ENCODE measurements at places on chromosomes 7 and 10.

- no peak for DNase-seq
These were observed 157.1 kb downstream of the ETV1 start for GRCh38 chr7:13832346-13832745.

DNA sequence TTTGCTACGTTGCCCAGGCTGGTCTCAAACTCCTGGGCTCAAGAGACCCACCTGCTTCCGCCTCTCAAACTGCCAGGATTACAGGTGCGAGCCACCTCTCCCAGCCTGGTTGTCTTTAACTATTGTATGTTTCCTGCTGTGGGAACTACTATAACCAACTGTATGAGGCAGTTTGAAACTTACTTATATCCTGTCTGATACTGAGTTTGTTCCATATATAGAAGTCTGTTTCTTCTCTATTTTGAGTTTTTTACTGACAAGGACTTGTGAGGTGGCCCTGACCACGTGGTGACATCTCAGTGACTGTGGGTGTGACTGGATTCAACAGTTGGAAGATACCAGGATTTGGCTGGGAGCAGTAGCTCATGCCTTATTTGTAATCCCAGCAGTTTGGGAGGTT is 14.2 kb downstream of the FBH1 start:
- no peak for DNase-seq

DNA sequence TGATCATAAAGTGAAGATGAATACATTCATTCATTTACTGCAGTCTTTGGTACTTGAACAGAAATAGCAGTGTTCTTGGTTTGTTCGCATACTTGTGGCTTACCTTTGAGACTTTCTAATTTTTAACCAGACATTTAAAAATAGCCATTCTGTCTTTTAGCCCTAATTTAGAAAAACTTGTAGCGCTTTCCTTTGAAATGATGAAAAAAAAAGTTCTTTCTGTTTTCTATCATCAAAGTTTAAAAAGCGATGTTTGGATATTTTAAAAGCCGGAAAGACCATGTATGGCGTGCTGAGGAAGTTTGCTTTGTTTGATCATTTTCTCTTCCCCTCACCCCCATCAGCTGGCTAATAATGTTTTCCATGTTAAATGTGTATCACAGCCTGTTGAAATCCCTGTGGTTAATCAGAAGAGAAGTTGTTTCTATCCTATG is 116.3 kb downstream of the CUX1 start:
- no peak for DNase-seq

- DNase-seq = no peak
These were observed 112.0 kb upstream of the MKX start for GRCh38 chr10:27857616-27858015.

DNA sequence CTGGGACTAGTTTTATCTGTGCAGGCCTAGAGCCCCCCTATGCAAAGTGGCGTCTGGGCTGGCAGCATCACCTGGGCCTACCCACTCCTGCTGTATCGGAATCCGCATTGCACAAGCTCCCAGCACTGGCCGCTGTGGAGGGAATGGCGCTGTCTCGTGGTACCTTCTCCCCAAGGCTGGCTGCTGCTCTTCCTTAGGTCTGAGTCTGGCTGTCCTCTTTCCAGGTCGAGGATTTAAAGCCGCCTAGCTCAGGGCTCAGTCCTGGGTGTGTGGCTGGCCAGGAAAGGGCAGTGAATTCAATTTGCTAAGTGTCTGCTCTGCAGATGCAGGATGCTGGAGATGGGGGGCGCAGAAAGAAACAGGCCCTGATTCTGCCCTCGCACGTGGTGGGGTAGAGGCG is 44.7 kb downstream of the MGMT start:
- DNase-seq = no peak

DNA sequence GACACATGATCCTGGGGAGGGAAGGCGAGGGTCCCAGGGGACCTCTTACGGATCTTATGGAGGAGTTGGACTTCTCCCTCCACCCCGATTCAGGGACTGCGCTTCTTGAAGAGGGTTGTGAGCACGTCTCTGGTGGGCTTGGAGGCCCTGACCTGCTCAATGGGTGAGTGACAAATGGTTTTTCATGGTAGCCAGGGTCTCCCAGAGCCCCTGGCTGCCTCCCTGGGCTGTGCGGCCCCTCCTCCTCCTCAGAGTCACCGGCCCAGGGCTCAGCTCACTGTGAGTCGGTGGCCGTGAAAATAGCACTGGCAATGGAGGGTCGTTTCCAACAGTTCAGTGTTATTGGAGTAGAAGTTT is 26.6 kb downstream of the INPP5A start:
- no peak for DNase-seq

GRCh38 chr10:124091646-124092249 is 1.6 kb downstream of the CHST15 start:
- no peak for DNase-seq

GRCh38 chr7:51827631-51828030 is 511.0 kb upstream of the COBL start:
- no peak for DNase-seq

DNA sequence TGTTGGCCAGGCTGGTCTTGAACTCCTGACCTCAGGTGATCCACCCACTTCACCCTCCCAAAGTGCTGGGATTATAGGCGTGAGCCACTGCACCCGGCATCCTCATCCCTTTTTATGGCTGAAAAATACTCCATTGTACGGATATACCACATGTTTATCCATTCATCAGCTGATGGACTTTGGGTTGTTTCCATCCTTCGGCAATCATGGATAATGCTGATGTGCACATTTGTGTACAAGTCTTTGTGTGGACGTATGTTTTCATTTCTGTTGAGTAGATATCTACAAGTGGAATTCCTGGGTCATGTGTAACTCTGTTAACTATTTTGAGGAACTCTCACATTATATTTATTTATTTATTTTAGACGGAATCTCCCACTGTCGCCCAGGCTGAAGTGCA is 5.7 kb upstream of the UCMA start:
- no peak for DNase-seq

DNA sequence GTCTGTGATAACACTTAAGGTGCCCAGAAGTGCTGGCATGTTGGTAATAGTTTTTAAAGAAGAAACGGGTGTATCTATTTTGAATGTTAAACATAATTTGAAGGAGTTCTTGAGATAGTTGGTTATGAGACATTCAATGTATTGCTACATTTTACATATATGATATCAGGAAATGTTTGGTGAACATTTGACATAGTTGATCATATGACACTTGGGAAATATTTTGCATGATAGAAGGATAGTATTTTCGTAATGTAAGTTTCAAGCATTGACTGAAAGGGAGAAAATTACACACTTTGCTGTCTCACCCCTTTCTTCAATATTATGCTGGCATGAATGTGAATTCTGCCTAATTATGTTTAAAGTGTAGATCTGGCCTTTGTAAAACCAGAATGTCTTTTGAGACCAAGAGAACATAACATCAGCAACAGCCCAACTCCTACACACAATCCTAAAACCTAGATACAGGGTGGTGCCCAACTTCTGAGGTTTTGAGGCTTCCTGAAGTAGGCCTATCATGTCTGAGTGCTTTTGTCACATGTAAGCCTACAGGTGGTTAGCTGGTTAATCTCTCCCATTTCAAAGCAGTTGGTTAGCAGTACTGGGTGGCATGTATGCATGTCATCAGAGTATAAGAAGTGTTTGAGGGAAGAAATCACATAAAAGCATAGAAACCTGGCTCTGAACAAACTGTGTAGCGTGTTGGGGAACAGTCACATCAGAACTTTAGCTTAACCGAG is 2.1 kb downstream of the ADD3 start:
- no peak for DNase-seq

DNA sequence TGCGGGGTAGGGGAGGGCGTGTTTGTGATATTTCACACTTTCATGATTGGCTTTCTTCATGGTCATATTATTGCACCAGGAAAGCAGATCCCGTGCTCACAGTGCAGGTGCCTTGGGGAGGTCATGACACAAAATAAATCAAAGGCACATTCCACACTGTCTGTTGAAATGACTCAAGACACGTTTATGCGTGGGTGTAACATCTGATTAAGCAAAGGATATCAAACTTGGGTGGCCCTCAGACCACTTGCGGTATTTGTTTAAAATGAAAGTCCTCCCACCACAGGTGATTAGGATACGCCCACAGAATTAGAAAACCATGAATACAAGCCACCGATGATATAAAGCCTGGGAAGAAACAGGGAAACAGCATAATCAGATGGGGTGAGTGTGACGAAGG is 51.1 kb downstream of the SVIL start:
- DNase-seq = no peak

GRCh38 chr10:80406204-80406603 is 2.1 kb upstream of the PRXL2A start:
- no peak for DNase-seq

DNA sequence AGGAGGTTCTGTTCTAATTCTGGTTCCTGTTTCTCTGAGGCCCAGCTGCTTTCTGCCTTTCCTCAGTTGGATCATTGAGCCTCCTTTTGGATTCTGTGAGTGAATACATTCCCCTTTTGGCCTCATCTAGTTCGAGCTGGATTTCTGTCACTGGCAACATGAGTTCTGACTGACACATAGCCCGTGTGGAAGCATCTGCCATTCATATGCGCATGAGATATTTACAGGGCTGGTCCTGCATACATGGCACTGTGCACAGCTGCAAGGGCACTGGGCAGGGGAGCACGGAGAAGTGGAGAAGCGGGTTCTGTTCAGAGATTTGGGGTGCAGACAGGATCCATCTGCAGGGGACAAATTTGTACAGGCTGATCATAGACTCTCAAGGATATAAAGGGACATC is 352.8 kb downstream of the RPS24 start:
- no peak for DNase-seq

- peak; percentile 58 for DNase-seq
These were observed 46.9 kb downstream of the AHCYL2 start for GRCh38 chr7:129271500-129272355.

- no peak for DNase-seq
These were observed 222.5 kb upstream of the LRRN3 start for GRCh38 chr7:110868458-110868857.

- DNase-seq = no peak
These were observed 100.5 kb upstream of the TPK1 start for GRCh38 chr7:144936314-144936713.

GRCh38 chr10:75611993-75612372 is 180.6 kb downstream of the LRMDA start:
- DNase-seq = no peak

- DNase-seq = peak; percentile 52
These were observed 860 bp downstream of the ZEB1 start for GRCh38 chr10:31319602-31320549.

- no peak for DNase-seq
These were observed 38.9 kb downstream of the CREB3L2 start for GRCh38 chr7:137962875-137963507.

GRCh38 chr10:93872375-93873158 is 21.2 kb upstream of the SLC35G1 start:
- no peak for DNase-seq

DNA sequence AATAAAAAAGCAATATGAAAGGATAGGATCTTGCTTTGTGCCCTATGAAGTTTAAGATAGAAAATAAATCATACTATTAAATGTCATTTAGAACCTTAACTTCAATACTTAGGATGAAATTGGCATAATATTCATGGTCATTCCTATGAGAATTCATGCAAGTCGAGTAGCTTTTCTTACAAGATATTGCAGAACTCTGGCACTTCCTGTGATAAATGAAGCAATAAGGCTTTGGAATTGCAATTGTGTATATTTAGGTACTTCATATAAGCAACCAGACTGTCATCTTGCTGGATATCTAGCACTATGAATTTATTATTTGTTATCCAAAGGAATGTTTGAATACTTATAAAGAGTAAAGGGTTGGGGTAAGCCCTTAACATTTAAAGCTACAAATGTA is 116.5 kb downstream of the ZNF438 start:
- DNase-seq = no peak

DNA sequence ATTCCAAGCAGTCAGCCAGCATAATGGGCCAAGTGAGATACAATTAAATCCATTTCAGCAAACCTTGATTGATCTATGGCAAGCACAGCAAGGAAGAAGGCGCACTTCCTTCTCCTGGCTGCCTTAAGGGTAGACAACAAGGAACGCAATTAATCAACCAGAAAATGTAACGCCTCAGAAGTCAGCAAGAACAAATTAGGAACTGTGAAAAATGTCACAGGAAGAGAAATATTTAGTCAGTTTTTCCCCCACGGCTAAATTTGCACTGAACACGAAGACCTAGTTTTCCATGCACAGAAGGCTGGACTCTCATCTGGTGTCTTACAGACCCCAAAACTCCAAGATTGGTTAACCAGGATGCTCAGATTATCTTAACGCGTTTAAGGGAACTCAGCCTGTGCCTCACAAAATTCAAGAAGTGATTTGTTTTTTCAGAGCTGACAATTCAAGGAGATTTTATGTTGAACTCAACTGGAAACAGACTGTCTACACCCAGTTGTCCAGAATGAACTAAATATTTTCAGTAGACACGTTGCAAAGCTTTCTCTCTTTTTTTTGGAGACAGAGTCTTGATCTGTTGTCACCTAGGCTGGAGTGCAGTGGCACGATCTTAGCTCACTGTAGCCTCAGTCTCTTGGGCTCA is 14.2 kb downstream of the SNX8 start:
- no peak for DNase-seq

GRCh38 chr7:115585015-115585718 is 445.4 kb downstream of the TFEC start:
- DNase-seq = no peak

DNA sequence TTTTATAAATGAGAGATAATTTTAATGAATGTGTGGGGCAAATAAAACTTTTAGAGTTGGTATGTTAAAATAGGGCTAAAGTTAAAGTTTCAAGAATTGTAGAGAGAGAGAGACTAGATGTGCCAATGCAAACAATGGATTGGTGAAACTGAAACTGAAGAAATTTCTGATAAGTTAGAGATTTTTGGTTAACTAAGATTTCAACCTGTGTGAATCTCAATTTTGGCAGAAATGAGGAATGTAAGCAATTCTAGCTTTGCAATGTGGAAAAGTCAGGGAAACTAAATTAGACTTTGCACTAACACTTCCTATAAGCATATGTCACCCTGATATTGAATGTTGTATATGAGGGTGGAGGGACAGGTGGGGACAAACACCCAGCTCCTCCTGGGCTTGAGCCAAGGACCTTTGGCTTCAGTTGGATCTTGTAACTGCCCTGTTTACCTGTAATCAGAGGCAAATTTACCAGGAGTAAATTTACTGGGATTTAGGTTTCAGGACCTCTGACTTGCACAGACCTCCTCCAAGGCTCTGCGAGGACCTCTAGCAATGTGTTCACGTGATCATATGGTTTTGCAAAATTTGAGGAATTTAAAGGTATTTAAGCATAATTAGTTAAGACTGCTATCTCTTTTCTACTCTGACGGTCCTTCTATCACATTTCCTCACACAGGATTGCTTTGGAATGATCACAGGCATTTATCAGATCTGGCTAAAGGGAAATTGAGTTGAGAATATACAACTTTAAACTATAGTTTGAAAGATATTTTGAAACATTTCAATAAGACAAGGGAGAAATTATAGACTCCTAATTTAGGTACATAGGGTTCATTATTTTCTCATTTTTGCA is 33.1 kb upstream of the RPA3 start:
- DNase-seq = no peak

All from memory B cell (primary cell).